ENCODE measurements at places on chromosomes 12 and 14. TPM values are rescaled to one million over a fixed set of nuclear protein-coding genes. Genes with fewer than 3 reads are reported as not detected.
A peak's percentile ranks its signal among the peaks of the same experiment; 100 is the strongest.

The CACNA2D4 gene
- total RNA-seq: 2.7 TPM

- DNase-seq: no peak
- H3K36me3 ChIP-seq: no peaks in the 10 kb centered on the region
- no peaks in the 10 kb centered on the region for H3K27me3 ChIP-seq
- no peak overlapping the region for H3K27ac ChIP-seq
Observed at GRCh38 chr12:1213205-1213604, 222.2 kb downstream of the ERC1 start.

DNA sequence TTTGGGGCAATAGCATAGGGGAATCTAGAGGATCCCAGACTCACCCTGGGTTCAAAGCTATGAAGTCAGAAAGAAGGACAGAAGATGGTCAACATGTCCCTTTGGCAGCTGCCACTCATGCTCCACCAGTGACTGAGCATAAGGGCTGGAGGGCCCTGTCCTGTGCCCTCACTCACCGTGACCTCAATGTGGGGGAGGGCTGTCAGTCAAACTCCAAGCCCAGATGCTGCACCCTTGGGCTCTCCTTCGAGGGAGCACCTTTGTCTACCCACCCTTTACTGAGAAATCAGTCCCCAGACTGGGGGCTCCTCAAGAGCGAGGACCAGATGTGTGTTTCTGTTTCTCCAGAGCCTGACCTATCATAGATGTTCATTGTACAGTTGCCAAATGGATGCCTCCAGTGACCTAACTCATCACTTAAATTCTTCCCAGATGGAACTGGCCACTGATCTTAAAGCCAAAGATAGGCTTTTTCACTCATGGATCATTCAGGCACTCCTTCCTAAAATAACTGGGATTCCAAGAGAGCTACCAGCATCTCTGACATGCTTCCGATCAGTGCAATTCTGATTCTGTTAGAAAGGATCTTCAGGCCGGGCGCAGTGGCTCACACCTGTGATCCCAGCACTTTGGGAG is 27.2 kb upstream of the VSX2 start:
- H3K4me1 ChIP-seq: peaks cover 18% of the 10 kb centered on the region
- DNase-seq: no peak
- H3K27ac ChIP-seq: peak overlapping the region; percentile 42
- no peaks in the 10 kb centered on the region for H3K27me3 ChIP-seq
- no peak overlapping the region for H3K4me3 ChIP-seq

The ISCA2 gene
- 31.7 TPM for total RNA-seq

DNA sequence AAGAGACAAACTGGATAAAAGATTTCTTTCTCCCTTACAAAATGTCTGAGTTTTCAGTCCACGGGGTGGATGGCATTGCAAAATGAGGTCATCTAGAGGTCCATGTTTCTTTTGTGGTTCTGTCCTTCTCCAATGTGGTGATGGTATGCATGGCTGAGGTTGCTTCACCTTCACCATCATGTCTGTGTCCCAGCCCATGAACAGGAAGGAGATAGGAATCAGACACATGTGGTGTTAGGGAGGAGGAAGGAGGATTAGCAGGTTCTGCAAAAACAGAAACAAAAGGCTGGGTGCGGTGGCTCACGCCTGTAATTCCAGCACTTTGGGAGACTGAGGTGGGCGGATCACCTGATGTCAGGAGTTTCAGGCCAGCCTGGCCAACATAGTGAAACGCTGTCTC is 11.0 kb upstream of the AEBP2 start:
- no peak for DNase-seq
- H3K4me3 ChIP-seq: no peak overlapping the region
- no peaks in the 10 kb centered on the region for H3K27me3 ChIP-seq
- H3K27ac ChIP-seq: no peak overlapping the region
- H3K36me3 ChIP-seq: no peaks in the 10 kb centered on the region

GRCh38 chr14:32697704-32698103 is 241.0 kb upstream of the NPAS3 start:
- H3K27me3 ChIP-seq: no peaks in the 10 kb centered on the region
- no peak overlapping the region for H3K4me3 ChIP-seq
- DNase-seq: no peak
- no peaks in the 10 kb centered on the region for H3K36me3 ChIP-seq
- H3K27ac ChIP-seq: no peak overlapping the region

DNA sequence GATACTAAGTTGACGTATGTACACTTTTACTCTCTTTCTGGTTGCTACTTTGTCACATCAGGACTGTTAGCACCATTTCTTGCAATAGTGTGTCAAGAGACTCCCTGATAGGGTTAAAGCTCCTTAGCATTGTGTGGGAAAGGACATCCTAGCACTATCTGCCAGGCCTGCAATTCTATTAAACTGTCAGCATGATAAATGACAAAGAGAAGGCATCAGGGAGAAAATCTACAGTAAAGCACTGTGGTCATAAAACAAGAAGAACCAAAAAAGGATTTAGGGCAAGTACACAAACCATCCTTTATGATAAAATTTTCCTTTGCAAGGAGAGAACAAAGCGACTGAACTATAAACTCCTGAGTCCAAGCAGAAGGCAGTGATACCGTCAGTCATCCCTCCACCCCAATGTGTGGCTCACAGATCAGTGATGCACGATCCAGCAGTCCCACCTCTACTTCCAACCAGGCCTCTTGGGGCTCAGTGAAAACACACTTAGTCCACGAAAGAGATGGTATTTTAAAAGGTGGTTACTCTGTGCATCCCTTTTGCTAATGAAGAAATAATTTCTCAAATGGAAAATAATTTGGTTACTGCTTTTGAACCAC is 31.4 kb upstream of the SLC35F4 start:
- H3K4me3 ChIP-seq: no peak overlapping the region
- DNase-seq: no peak
- H3K27ac ChIP-seq: no peak overlapping the region
- no peaks in the 10 kb centered on the region for H3K36me3 ChIP-seq

DNA sequence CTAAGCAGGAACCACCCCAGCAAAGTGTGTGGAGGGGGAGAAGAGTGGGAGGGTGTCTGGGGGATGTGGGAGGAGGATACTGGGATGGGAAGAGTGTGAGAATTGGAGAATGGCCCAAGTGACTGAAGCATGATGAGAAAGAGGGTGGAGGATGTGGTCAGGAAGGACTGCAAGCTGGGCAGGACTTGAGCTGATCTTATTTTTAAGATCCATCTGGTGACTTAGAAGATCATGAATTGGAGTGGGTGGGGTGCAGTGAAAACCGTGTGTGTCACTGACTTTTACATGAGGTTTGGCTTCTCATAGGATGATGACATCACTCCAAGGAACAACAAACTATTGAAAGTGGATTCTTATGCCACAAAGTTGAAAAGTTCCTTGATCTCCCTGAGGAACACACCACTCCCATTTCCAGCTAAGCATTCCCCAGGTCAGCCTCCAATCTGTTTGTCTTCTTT is 287.5 kb downstream of the GALC start:
- no peaks in the 10 kb centered on the region for H3K27me3 ChIP-seq
- no peak for DNase-seq
- peaks cover 4% of the 10 kb centered on the region for H3K4me1 ChIP-seq
- no peak overlapping the region for H3K27ac ChIP-seq
- H3K4me3 ChIP-seq: no peak overlapping the region

DNA sequence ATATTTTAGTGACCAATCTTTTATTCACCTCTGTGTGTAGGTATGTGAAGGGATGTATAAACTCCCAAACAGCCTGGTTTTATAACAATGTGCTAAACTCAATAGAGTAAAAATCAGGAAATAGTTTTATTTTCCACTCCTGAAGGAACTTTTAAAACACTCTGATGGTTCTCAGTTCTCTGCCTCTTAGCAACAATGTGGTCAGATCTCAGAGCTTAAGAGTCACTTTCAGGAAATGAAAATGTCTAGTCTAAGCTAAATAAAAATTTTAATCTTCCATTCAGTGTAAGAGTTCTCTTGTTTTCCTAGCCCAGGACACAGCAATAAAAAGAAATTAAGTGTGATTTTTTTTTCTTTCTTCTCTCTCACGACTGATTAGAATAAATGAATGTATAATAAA is 718.0 kb downstream of the C12orf50 start:
- H3K27ac ChIP-seq: no peak overlapping the region
- no peak for DNase-seq
- H3K27me3 ChIP-seq: no peaks in the 10 kb centered on the region
- H3K4me3 ChIP-seq: no peak overlapping the region
- no peaks in the 10 kb centered on the region for H3K4me1 ChIP-seq

The KRT80 gene
- total RNA-seq: 45.7 TPM
